ENCODE measurements at places on chromosomes 2 and 18. TPM values are rescaled to one million over a fixed set of nuclear protein-coding genes. Genes with fewer than 3 reads are reported as not detected.

Gene STPG4
- total RNA-seq: 1.2 TPM

Gene RIT2
- not detected for total RNA-seq

Gene MAP4K4
- total RNA-seq: 87.8 TPM

Gene GCFC2
- total RNA-seq: 13.6 TPM

Gene C2orf80
- not detected for total RNA-seq

Gene FSIP2
- 2.6 TPM for total RNA-seq

Gene LINC00305
- total RNA-seq: not detected

Gene AMER3
- total RNA-seq: not detected

Gene PDE11A
- under 0.01 TPM for total RNA-seq

Gene PSMA8
- total RNA-seq: not detected

Gene CFAP53
- 0.43 TPM for total RNA-seq

Gene GCG
- not detected for total RNA-seq

Gene PROC
- 2.5 TPM for total RNA-seq

Gene ITGA6
- total RNA-seq: 23.9 TPM

Gene FOXD4L1
- not detected for total RNA-seq

Gene LYPD6B
- total RNA-seq: 9.4 TPM

Gene QPCT
- 60.9 TPM for total RNA-seq

Gene ANKRD30BL
- not detected for total RNA-seq

Gene MGAT5
- 18.8 TPM for total RNA-seq

Gene TMEM163
- total RNA-seq: not detected

Gene STARD6
- not detected for total RNA-seq

Gene RBMS1
- 129 TPM for total RNA-seq

Gene KIF1A
- total RNA-seq: under 0.01 TPM

Gene SP5
- not detected for total RNA-seq

Gene LMAN1
- 220 TPM for total RNA-seq

Gene ANKAR
- total RNA-seq: 8.6 TPM

Gene ASB18
- not detected for total RNA-seq

Gene SP140
- total RNA-seq: not detected

Gene MAP3K19
- total RNA-seq: not detected

Gene PROKR1
- total RNA-seq: not detected

Gene SLC40A1
- 0.79 TPM for total RNA-seq

Gene SLC11A1
- 0.22 TPM for total RNA-seq

Gene CAPN14
- total RNA-seq: under 0.01 TPM

Gene IL1A
- total RNA-seq: 0.54 TPM

Gene UGP2
- total RNA-seq: 117 TPM

Gene HTR2B
- under 0.01 TPM for total RNA-seq

Gene SGPP2
- total RNA-seq: not detected

Gene C2orf66
- 0.11 TPM for total RNA-seq

All from placental epithelial cell (primary cell).